ENCODE measurements at places on chromosomes 3 and 15.

DNA sequence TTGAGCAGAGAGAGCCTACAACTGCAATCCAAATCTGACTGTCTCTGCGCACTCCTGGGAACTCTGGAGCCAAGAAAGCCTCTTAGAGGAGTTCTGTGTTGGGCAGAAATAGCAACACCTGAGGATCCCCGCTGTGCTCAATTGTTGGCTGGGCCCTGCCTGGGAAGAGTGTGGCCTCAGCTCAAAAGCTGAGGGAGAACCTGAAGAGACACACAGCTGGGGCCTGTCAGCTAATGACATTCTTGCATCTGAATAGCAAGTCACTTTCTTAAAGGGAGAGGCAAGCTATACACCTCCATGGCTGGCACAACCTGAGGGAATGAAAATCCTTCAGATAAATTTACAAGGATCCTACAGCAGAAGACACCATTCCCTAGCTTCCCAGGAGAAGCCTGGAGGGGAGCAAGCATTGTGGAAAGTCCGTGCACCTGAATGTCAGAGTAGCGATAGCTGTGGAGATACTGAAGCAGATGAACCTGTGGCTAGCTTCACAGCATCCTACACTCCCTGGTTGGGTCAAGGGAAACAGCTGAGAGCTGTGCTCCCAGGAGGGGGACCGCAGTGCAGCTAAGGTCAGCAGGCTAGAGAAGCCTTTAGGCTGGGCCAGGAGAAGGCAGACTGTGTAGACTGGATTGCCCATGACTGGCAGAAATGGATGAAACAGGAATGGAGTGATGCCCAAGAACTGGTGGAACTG, 159.9 kb upstream of the PFN2 start:
- DNase-seq, result no peak

DNA sequence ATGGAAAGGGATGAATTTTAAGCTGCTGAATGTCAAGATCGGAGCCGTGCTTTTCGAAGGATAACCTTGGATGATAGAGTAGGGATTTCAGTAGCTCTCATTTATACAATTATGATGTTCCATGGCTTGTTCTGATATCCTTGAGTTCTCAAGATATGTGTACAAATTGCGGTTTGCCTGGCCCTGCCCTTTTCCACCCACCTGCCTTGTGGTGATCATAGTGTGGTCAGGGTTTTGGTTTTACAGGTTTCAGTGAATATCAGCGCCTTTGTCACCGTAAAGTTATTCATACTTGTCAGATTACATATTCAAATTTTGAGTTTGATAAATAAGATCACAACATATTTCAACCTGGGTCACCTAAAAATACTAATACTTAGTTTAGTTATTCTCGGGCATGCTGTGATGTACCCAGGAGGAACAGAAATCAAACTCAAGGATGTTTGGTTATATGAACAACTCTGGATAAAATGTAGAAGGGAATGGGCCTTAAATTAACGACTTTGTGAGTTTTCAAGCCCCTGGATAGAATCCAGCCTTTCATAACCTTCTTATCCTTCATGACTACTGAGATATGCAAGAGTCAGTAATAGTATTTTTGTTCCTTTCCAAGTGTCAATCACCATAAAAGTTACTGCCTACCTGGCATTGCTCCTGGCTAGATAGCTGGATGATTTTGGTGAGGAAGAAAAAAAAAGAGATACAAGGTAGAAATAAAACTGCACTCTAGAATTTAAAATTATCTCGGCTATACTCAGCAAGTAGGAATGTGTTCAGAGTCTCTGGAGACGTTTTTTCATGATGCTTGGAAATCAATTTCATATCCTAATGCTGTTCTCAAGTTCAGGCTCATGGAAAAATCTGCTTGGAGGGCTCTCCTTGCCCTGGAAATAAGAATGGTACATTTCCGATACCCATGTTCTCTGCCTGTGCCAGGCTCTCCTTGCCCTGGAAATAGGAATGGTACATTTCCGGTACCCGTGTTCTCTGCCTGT, 209.2 kb upstream of the TPRG1 start:
- no peak for DNase-seq

GRCh38 chr3:139811331-139811730, 123.7 kb upstream of the CLSTN2 start:
- DNase-seq, result no peak

- DNase-seq, result no peak
These were observed 33.5 kb downstream of the POLR2M start for GRCh38 chr15:57740048-57740447.

- DNase-seq, result no peak
These were observed 23.3 kb downstream of the FBN1 start for GRCh38 chr15:48622237-48622636.

DNA sequence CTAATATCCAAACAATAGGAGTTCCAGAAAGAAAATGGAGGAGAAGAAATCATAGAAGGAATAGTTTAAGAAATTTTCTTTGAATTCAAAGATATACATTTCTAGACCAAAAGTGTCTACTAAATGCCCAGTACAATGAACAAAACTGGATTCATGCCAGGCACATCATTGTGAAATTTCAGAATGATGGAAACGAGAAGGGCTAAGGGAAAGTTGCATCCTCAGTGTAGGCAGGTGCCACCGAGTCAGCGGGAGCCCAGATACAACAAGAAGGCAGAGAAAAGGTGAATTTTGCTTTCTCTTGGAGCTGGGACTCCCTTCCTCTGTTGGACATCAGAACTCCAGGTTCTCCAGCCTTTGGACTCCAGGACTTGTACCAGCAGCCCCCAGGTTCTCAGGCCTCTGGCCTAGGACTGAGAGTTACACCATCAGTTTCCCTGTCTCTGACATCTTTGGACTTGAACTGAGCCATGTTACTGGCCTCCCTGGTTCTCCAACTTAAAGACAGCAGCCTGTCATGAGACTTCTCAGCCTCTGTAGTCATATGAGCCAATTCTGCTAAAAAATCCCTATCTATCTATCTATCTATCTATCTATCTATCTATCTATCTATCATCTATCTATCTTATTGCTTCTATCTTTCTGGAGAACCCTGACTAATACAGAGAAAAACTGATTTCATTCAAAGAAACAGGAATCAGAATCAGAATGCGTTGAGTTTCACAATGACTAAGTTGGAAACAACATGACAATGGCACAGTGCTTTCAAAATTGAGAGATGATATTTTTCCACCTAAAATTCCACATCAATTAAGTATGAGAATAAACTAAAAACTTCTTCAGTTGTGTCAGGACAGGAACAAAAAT, 207.7 kb downstream of the FAM43A start:
- DNase-seq, result no peak

- DNase-seq, result no peak
These were observed 522.2 kb upstream of the ZNF717 start for GRCh38 chr3:76307556-76307955.

DNA sequence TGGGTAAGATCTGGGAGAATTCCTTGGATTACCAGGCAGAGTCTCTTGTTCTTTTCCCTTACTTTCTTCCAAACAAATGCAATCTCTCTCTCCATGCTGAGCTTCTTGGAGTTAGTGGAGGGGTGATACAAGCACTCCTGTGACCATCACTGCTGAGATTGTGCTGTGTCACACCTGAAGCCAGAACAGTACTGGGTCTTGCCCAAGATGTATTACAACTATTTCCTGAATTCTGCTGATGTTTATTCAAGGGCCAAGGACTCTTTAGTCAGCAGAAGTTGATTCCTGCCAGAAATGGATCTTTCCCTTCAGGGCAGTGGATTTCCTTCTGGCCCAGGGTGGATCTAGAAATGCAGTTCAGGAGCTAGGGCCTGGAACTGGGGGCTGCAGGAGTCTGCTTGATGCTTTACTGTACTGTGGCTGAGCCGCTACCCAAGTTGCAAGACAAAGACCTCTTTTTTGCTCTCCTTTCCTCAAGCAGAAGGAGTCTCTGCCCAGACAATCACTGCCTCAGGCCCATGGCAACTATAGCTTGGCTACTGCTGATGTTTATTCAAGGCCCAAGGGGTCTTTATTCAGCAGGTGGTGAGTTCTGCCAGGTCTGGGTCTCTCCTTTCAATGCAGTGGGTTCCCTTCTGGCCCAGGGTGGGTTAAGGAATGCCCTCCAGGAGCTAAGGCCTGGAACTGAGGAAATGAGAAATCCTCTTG, 98.8 kb downstream of the SH3GL3 start:
- no peak for DNase-seq

DNA sequence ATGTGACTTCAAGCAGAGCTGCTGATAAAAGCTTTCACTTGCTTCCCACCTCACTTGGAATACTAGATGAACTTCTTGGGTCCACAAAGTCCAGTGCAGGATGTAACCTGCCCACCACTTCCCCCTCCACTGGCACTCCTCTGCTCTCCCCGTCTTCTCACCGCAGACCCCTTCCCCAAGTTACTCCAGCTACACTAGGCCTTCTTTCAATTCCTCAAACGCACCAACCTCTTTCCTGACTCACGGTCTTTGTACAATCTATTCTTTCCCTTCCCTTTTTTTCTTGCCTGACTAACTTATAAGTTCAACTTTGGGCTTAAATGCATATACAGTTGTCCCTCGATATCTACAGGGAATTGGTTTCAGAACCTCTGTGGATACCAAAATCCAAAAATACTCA, 5.2 kb upstream of the ATP13A3 start:
- peak; percentile 21 for DNase-seq

- DNase-seq, result no peak
These were observed 84.3 kb downstream of the TTBK2 start for GRCh38 chr15:42836251-42836650.

DNA sequence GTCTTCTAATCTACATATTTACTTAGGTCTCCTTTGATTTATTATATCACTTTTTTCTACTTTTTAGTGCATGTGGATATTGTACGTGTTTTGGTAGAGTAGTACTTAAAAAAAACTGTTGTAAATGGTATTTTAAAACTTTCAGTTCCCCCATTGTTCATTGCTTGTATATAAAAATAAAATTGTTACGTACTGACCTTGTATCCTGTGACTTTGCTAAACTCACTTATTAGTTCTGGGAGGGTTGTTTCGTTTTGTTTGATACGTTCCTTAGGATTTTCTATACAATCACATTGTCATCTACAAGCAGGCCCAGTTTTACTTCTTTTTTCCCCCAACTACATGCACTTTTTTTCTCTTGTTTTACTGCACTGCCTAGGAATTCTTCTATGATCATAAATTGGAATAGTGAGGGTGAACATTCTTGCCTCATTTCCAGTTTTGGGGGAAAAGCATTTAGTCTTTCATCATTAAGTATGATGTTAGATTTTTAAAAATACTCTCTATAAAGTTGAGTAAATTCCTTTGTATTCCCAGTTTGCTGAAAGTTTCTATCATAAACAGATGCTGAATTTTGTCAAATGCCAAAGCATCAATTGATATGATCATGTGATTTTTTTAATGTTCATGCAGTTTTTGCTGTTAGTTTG, 33.5 kb upstream of the ACKR4 start:
- no peak for DNase-seq

DNA sequence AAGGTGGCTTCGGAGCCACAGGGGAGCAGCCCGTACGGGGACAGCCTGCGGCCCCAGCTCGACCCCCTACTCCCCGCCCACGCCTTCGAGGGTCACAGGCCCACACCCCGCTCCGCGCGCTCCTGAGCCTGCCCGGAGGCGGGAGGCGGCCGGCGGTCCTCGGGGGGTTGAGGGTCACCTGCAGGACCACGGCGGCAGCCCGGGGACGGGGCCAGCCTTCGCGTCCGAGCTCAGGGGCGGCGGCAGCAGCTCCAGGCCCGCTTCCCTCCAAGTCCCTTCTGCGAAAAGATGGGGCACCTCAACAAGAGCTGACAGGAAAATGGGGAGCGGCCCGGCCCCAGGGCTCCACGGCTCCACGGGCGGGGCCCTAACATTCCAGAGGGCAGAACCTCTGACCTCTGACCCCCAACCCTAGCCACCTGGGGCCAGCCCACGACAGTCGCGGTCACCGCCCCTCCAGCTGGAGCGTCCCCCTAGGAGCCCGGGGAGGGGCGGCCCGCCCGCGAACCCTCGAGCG, 428 bp downstream of the LYSMD4 start:
- no peak for DNase-seq

GRCh38 chr3:101259485-101260341, 60.7 kb downstream of the IMPG2 start:
- DNase-seq, result no peak

- DNase-seq, result no peak
These were observed 8.9 kb downstream of the OXTR start for GRCh38 chr3:8760506-8760905.

DNA sequence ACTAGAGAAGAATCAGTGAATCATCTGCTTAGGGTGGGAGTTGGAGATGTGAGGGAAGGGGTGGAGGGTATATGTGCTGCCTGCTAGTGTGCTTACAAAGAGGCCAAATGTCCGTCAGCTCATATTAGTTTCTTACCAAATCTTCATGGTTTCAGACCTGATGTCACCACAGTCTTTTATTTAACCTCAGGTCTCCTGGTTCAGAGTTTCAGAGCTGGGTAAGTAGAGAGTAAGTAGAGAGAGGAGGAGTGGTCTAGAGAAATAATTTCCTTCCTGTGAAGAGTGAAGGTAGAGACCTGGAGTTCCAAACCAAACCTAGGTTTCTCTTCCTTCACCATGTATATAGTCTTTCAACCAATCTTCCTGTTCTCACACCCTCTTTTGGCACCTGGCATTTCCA, 17.5 kb upstream of the P2RY1 start:
- DNase-seq, result no peak

GRCh38 chr15:29765898-29766527, 56.3 kb downstream of the TJP1 start:
- no peak for DNase-seq

- DNase-seq, result no peak
These were observed 577.8 kb downstream of the PYDC2 start for GRCh38 chr3:192038726-192039125.

- no peak for DNase-seq
These were observed 48.9 kb upstream of the TCF12 start for GRCh38 chr15:56869573-56869972.

GRCh38 chr15:70033529-70034140, 64.1 kb downstream of the TLE3 start:
- DNase-seq, result no peak

- DNase-seq, result no peak
These were observed 167.4 kb downstream of the OSBPL10 start for GRCh38 chr3:31813686-31814085.

- no peak for DNase-seq
These were observed 401 bp downstream of the ZSCAN29 start for GRCh38 chr15:43370310-43370974.

- DNase-seq, result no peak
These were observed 14.8 kb downstream of the SKIL start for GRCh38 chr3:170372190-170372879.

DNA sequence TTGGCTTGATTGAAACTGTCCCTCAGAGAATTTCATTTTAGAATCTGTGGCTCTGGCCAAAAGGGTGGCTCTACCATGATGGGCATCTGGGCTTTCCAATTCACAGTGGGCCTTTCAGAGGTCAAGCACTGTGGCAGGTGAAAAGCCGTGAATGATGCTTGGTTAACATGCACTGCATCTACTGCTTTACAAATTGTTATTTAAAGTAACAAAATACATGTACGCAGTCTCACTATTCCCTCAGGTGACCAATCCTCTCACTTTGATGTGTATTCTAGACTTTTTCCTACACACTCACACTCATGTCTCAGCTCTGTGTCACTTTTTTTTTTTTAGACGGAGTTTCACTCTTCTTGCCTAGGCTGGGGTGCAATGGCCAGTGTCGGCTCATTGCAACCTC, 70.5 kb downstream of the MGLL start:
- DNase-seq, result no peak

- DNase-seq, result no peak
These were observed 45.7 kb downstream of the RLBP1 start for GRCh38 chr15:89175617-89176191.
